Neural progenitor cell (in vitro differentiated cells): ENCODE measurements at places on chromosomes 11 and 22. TPM values are rescaled to one million over a fixed set of nuclear protein-coding genes. Genes with fewer than 3 reads are reported as not detected.
A peak's percentile ranks its signal among the peaks of the same experiment; 100 is the strongest.

GRCh38 chr11:75891947-75892739, 77.1 kb downstream of the UVRAG start:
- DNase-seq, result no peak

- no peak for DNase-seq
These were observed 66.9 kb downstream of the TBC1D22A start for GRCh38 chr22:46829117-46829891.

GRCh38 chr11:2567026-2567671, 122.3 kb downstream of the KCNQ1 start:
- no peak for DNase-seq

GRCh38 chr11:115990004-115990447, 485.8 kb upstream of the CADM1 start:
- peak; percentile 74 for DNase-seq

DNA sequence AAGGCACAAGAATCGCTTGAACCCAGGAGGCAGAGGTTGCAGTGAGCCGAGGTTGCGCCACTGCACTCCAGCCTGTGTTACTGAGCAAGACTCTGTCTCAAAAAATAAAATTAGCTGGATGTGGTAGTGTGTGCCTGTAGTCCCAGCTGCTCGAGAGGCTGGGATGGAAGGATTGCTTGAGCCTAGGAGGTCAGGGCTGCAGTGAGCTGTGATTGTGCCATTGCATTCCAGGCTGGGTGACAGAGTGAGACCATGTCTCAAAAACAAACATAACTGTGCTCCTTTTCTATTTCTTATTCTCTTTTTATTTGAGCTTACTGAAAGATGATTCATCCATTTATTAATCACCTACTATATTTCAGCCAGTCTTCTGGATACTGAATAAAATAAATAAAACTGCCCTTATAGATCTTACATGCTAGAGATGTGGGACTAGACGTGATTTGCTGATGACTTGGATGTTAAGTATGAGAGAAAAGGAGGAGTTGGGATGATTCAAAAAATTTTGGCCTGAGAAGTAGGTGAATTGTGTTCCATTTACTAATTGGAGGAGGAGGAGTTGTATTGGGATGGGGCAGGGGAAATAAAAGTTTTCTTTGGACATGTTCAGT, 18.0 kb downstream of the PAAF1 start:
- no peak for DNase-seq

GRCh38 chr11:65498977-65499712, at the start of gene MALAT1:
TSS of gene MALAT1 (plus strand) at chr11:65499045.
- DNase-seq, result peak; percentile 97

GRCh38 chr11:64247729-64248531, 1.2 kb upstream of the PPP1R14B start:
- DNase-seq, result no peak

- no peak for DNase-seq
These were observed 5.5 kb downstream of the TCIRG1 start for GRCh38 chr11:68044145-68044813.

DNA sequence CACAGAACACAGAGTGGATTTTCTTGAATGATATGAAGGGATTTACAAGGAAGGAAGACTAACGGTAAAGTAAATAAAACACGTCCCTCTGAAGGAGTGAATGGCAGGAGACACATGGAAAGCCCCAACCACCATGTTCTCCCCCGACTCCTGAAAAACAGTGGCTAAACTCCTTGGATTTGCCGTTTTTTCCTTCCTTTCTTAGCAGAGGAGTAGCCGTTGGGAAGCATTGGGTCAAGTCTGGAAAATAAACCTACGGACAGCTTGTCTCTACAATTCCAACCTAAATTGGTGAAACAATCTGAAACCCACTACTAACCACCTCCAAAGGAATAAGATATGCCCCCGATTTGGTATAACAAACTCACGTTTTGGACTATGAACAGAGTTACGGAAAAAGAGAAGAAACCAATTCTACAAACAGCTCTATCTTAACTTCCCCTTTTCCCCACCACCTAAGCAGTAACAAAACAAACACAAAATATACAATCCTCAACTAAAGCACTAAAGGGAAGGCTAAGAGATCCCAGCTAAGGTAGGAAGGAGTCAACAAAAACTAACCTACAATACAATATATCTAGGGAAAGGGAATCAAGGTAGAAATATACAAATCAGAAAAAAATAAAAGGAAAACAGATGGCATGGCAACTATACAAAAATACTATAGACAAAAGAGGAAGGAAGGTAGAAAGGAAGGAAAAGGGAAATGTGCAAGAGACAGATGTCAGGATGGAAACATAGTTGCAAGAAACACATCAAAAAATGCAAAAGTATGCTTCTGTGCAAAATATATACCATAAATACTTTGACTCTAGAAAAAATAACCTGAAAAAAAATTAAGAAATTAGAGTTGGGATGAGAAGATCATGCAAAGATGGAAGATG, 43.8 kb upstream of the LYVE1 start:
- DNase-seq, result no peak

- peak; percentile 32 for DNase-seq
These were observed 3.5 kb downstream of the SIK3 start for GRCh38 chr11:117094776-117095175.

GRCh38 chr11:72703267-72704008, 29.2 kb upstream of the PDE2A start:
- DNase-seq, result peak; percentile 67

DNA sequence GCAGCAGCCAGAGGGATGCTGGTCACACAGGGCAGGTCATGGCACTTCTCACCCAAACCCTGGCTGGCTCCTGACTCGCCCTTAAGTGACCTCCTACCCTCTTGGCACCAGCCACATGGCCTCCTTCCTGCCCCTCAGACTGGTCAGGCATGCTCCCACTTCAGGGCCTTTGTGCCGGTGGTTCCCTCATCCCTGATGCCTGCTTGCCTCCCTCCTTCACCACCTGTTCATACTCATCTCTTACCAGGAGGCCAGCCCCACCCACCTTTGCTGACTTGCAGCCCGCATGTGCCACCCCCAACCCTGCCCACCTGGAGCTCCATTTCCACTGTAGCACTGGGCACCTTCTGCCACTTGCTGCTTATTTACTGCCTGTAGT, 20.1 kb downstream of the GNAZ start:
- DNase-seq, result no peak

GRCh38 chr11:69651834-69652620, 11.1 kb downstream of the CCND1 start:
- no peak for DNase-seq

- no peak for DNase-seq
These were observed 576.7 kb upstream of the LRRC4C start for GRCh38 chr11:42036201-42036600.

GRCh38 chr22:23023294-23023693, 47.0 kb upstream of the GNAZ start:
- no peak for DNase-seq

- DNase-seq, result no peak
These were observed 68.2 kb downstream of the METTL15 start for GRCh38 chr11:28176351-28176750.

GRCh38 chr11:92838759-92839310, 130.6 kb upstream of the MTNR1B start:
- peak; percentile 56 for DNase-seq

DNA sequence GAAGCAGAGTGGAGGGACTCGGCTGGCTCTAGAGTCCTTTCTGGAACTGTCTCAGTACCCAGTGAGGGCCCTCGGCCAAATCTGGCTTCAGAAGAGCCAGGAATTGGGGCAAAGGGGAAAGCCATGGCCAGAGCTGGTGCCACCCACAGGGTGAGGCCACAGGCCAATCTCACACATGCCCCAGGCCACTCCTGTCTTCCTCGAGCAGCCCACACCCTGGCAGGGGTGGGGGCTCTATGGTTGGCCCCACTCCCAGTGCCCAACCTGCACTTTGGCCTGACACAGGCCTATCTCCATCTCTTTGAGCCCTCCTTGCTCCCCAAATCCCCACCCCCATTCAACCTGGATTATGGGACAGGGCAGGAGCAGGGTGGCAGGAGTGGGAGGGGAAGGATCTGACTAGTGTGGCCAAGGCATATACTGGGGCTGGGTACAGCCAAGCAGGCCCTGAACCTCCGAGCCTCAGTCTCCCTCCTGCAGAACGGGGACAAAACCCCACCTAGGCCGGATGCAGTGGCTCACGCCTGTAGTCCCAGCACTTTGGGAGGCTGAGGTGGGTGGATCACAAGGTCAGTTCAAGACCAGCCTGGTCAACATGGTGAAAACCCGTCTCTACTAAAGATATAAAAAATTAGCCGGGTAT, 6.9 kb downstream of the TST start:
- DNase-seq, result no peak

- no peak for DNase-seq
These were observed 28.6 kb downstream of the MYO7A start for GRCh38 chr11:77156396-77157195.

GRCh38 chr11:130816546-130817329, 99.5 kb downstream of the SNX19 start:
- DNase-seq, result no peak

- peak; percentile 19 for DNase-seq
These were observed 70.2 kb downstream of the DDX10 start for GRCh38 chr11:108734956-108735559.

DNA sequence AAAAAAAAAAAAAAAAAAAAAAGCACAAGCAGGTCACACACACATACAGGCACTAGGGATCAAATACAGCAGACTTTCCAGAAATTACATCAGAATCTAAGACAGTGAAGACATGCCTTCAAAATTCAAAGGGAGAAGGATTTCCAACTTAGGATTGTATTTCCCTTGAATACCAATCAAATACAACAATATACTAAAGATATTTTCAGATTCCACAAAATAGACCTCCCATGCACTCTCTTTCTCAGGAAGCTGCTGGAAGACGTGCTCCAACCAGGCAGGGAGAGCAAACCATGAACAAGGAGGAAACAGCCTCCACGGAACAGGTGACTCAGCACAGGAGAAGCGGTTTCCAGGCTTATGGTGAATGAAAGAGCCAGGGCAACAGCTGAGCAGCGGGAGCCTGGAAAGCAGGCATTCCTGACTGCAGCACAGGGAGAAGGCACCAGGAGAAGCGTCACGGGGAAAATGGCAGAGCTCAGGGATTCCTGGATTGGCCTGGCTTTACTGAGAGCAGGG, 32.0 kb downstream of the TMEM184B start:
- DNase-seq, result peak; percentile 84

- DNase-seq, result no peak
These were observed 631 bp upstream of the SNX19 start for GRCh38 chr11:130916910-130917309.

DNA sequence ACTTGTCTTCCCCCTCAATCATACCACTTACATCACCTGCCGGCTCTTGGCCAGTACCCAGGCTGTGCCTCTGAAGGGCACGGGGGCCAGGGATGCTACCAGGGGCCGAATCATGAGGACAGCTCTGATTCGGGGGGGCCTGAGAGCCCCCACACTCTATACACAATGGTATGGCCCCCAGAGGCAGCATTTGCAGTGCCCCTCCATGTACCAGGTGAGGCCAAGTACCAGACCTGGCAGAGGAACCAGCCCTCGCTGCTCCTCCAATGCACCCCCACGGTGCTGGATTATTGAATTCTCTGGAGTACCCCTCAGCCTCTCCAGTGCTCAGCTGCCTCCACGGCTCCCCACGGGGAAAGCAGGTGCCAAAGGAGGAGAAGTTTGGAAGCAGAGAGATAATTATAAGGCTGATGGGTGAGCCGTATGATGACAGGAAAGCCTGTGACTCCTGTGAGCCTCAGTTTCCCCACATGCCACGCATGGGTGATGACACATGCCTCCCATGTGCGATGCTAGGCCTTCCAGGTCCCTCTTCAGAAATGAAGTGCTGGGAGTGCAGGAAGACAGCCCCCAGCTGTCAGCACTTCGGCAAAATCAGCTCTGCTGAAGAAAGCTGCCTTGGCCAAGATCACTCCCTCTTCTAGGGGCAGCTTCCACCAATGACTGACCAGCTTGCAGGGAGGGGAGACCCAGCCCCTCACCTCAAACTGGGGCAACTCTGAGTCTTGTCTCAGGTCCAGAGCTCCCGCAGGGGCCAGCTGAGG, 69.9 kb downstream of the THAP12 start:
- no peak for DNase-seq

GRCh38 chr11:119590651-119591351, 138.2 kb downstream of the NECTIN1 start:
- peak; percentile 58 for DNase-seq

DNA sequence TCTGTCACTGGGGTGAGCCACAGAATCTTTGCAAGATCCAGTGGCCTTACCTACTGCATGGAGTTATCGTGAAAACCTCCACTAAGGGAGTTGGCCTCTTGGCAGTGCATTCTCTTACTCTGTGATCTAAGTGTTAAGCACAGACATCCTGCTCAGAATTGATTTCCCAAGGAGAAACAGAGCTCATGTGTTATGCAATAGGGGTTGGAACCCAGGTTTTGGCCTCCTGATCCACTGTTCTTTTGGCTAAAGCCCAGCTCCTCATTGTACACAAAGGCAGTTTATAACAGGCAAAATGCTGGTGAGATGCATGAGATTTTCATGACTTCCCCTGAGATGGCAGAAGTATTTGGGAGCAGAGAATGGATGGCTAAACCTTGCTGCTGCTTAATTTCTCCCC, 11.8 kb downstream of the DTX4 start:
- no peak for DNase-seq

GRCh38 chr11:27795955-27796861, 96.0 kb upstream of the BDNF start:
- DNase-seq, result peak; percentile 87

- DNase-seq, result no peak
These were observed 48.2 kb downstream of the ST3GAL4 start for GRCh38 chr11:126403658-126404057.

DNA sequence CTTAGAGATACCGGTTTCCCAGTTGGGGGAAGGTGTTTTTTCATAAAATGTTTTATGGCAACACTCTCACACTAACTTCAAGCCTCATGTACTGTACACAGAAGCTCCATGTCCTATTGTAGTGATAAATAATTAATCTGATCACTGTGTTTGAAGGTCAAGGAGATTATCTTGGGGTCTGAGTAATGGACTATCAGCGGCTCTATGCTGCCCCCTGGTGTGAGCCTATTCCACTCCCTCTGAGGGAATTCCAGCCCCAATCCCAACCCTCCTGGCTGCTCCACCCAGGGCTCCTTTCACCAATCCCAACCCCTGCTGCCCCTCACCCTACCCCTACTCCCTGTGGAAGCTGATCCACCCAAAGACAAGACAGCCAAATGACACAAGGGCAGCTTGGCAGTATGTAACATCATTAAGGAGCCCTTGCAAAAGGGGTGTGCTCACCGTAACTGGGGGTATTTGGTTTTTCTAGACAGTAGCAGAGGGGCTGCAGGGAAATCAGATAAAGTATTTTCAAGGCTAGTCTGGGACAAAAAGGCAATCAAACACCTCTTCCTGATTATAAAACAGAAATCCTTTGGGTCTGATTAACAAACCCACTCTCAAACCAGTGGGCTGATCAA, 22.3 kb downstream of the HPS4 start:
- DNase-seq, result peak; percentile 86

OR5B2 gene
- total RNA-seq, result not detected in 2 replicates

FSHB gene
- total RNA-seq, result not detected in 2 replicates

PKNOX2 gene
- total RNA-seq, result 4.3 and 7.2 TPM in 2 replicates

KCNQ1OT1 gene
- total RNA-seq, result 2.3 TPM in 2 replicates

RAB3IL1 gene
- total RNA-seq, result 1.4 TPM in 2 replicates

LDHAL6A gene
- not detected in 2 replicates for total RNA-seq

RNF214 gene
- 20.9 and 43.6 TPM in 2 replicates for total RNA-seq

DDTL gene
- not detected in 2 replicates for total RNA-seq

MUC2 gene
- not detected in 2 replicates for total RNA-seq

FADS3 gene
- 10.1 and 28.7 TPM in 2 replicates for total RNA-seq

PARVA gene
- 13.6 and 15.3 TPM in 2 replicates for total RNA-seq

DDI1 gene
- not detected in 2 replicates for total RNA-seq

IL17REL gene
- total RNA-seq, result 0.15 TPM in 1 of 2 replicates, not detected in the other

POU2AF2 gene
- not detected in 2 replicates for total RNA-seq

TP53AIP1 gene
- not detected in 2 replicates for total RNA-seq

CSRP3 gene
- not detected in 2 replicates for total RNA-seq

TESMIN gene
- total RNA-seq, result 7.4 and 8.1 TPM in 2 replicates

CRYBA4 gene
- 1.1 and 1.6 TPM in 2 replicates for total RNA-seq
